Urinary bladder (tissue), 4 donors: ENCODE measurements at places on chromosomes 7 and 10. TPM values are rescaled to one million over a fixed set of nuclear protein-coding genes. Genes with fewer than 3 reads are reported as not detected.

GRCh38 chr7:104883248-104883717 is 130.7 kb upstream of the KMT2E start:
- DNase-seq = no peak

DNA sequence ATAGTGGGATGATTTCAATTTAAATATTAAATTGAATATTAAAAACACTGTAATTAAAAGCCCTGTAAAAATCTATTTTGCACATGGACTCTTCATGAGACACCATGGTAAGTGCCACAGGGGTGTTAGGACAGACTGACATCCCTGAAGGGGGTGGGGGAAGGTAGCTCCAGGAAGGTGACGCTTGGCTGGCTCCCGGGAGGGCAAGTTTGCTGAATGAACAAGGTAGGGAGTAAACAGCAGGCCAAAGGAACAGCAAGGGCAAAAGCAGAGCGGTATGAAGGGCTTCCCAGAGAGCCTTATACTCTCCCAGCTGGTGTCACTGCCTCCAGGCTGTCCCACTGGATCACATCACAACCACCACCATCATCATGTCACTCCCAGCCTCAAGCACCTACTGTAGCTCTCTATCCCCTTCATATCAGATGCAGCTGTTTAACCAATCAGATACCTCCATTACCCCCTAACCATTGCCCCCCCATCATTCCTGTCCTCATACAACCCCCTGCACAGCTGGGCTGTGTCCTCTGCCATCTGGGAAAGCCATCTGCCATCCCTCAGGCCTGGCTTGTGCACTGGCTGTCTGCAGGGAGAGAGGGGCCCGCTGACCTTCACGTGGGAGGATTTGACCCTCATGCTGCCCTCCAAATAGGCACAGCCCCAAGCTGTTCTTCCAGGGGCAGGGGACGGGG is 19.5 kb downstream of the HSPA12A start:
- DNase-seq = no peak

- no peak for DNase-seq
Observed at GRCh38 chr10:114967071-114967470, 29.1 kb downstream of the TRUB1 start.

Gene LEP
- not detected for total RNA-seq

Gene MYPN
- 3.1 TPM for total RNA-seq
